ENCODE measurements at places on chromosomes 1 and 21.
A peak's percentile ranks its signal among the peaks of the same experiment; 100 is the strongest.

DNA sequence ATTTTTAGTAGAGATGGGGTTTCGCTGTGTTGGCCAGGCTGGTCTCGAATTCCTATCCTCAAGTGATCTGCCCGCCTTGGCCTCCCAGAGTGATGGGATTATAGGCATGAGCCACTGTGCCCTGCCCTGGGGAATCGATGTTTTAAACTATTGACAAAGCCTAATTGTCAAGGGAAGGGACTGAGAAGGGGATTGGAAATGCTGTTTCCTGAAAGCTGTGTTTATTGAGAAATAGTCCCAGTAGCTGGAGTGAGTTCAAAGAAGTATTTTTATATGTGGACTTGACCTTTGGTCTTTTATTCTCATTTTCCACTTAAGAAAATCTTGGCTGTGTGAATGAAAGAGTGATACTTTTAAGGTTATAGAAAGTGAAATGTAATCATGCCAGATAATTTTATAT lies 47.5 kb downstream of the KIF1B start:
- DNase-seq, result no peak

DNA sequence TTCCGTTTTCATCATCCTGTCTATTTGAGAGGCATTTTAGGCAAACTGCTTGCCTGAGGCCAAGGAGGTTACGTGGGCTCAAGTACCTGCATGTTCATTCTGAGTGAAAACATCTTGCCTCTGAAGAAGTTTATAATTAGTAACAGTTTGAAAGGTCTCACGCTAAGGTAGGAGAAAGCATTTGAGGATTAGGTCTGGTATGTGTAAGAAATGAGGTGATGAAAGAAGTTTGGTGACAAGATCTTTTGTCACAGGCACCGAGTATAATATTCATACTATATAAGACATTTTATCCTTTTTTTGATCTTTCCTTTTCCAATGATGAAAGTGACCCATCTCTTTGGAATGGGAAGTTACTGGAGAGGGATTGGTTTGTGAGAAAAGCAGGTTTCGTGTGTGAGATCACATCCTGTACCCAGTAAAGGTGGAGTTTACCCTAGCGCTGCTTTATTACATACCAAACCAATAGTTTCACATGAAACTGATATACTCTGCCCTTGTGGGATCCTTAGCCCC lies 98.7 kb upstream of the PDC start:
- no peak for DNase-seq

GRCh38 chr1:184987696-184988095 lies 13.4 kb upstream of the NIBAN1 start:
- no peak for DNase-seq

DNA sequence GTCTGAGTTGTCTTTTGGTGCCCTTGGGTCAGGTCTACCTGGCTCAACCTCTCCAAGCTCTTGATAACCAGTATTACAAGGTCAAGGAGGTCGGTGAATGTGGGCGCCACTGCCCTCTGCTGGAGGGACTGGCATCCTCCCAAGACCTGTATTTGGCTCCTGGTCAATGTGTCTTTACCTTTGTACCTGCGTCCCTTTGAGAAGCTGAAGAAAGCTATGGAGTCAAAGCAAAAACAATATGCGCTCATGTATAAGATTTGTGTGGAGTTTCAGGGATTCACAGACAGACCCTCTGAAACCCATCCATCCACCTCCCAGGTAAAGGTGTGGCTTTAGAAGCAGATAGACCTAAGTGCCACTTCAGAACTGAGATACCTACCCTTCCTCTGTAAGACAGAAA lies 61.8 kb upstream of the NBL1 start:
- DNase-seq, result no peak

GRCh38 chr21:31526040-31526439 lies 133.5 kb upstream of the SOD1 start:
- peak; percentile 76 for DNase-seq

DNA sequence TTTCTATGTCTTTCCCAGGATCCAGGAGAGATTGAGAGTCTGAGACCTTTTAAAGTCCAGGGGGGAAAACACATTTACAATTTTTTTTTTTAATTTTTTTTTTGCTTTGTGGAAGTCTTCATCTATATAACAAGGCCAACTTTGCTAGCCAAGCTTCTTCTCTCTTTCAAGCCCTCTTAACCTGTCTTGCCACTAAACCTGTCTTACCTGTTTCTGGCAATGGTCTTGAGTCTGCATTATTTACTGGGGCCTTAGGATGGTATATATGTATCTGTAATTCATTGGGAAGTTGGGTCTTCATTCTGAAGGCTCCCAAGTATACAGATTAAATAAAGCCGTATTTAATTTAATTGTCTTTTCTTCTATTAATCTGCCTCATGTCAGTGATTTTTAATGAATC lies 750.9 kb upstream of the B3GALT2 start:
- no peak for DNase-seq

GRCh38 chr21:17784180-17784598 lies 35.0 kb downstream of the C21orf91 start:
- DNase-seq, result no peak

DNA sequence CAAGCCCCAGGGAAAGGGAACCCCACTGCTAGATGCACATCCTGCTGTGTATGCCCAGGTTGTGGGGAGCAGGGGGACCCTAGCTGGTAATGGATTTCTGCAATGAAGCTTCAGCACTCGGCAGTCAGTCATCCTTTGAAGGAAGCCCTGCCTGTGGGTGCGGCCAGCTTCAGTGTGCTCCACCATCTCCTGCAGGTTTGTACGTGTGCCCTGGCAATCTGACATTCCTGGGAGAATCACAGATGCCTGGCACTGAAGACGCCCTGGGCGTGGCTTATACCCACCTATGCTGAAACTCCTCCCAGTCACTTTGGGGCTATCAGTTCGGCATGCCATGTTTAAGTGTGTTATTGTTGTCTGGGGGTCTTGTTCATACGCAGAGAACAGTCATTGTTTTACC lies 6.8 kb downstream of the SPRR5 start:
- DNase-seq, result no peak

DNA sequence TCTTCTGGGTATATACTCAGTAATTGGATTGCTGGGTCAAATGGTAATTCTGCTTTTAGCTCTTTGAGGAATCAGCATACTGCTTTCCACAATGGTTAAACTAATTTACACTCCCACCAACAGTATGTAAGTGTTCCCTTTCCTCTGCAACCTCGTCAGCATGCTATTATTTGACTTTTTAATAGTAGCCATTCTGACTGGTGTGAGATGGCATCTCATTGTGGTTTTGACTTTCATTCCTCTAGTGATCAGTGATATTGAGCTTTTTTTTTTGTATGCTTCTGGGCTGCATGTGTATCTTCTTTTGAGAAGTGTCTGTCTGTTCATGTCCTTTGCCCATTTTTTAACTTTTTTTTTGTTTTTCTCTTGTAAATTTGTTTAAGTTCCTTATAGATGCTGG lies 279.4 kb downstream of the PTGER3 start:
- no peak for DNase-seq

DNA sequence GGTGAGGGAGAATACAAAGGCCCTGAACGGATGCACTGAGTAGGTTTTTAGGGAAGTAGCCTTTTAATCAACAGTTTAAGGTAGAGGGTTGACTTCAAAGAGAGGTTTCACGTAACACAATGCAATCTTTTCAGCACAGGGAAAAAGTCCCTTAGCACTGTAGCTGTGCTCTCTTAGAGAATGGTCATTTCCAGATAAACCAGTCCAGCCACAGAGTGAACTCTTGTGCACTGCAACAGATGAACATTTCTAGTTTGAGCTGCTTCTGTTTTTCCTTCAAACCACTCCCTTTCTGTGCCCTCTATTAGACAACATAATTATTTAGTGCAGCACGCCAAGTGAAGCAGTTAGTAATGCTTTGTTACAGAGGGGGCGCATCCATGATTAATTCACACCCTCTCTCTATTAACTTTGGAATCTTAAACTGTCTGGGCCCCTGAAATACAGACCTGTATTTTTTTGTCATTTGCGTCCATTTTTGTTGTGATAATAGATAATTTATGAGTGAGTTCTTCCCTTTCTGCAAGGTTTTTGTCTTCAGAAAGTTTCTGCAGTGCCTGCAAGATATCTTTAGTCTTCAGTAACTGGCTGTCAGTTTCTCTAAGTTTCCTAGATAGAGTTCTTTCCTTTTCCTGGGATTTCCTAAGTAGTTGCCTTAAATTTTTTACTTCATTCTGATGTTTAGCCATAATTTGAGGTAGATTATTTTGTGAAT lies 22.9 kb downstream of the LCA5L start:
- no peak for DNase-seq

Data from T1000 (cell line).